Fibroblast of skin of left biceps (primary cell): ENCODE measurements at places on chromosomes 6 and 20.

DNA sequence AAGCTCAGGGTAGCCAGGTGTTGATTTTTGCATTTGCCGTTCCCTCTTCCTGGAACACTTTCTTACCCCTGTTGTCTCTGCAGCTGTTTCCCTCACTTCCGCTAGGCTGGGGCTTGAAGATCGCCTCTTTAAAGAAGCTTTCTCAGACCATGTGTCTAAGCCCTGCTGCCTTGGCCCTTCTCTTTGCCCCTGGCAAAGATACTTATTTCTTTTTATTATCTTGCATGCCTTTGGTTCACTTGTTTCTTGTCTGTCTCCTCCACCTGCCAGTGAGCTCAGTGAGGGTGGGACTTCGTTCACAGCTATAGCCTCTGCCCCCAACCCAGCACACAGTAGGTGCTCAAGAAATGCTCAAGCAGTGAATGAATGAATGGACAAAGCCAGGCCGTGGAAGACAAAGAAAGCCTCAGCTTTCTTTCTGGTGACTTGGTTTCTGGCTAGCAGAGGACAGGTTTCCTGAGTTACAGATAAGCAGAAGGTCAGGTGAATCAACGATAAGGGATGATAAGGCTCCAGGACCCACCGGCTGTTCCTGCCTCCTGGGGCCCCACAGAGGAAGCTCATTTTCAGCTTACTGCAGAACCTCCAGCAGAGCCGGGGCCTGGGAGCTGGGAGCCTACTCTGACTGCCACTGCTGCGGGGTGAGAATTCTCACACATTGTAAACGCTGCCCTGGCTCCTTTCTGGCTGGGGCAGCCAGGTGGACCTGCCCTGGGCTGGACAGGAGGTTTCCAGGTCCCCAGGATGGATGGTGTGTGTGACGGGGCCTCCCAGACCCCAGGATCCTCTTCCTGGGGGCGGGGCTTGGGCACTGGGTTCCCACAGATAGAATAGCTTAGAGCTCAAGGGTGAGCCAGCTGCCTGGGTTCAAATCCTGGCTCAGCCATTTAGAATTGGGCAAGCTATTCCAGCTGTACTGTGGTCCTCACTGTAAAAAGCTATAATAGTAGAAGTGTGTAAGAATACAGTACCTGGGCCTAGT is 29.8 kb downstream of the SNAI1 start:
- no peak for DNase-seq

DNA sequence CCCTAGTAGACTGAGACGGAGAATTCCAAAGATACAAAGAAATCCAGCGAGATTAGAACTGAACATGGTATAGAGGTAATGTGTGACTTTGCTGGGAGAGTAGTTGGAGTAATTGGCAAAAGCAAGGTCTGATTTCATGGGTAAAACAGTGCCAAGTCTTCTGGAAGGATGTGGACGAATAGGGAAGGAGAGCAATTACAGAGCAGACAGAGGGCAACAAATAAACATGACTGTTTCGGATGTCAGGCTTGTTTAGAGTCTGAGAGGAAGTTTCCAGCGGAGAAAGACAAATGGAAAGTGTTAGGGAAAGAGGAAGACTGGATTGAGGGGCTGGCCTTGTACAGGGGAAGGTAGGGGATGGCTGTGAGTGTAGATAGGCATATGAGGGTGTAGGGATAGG is 282.2 kb upstream of the PRND start:
- no peak for DNase-seq

GRCh38 chr20:17189976-17190695 is 36.7 kb upstream of the PCSK2 start:
- no peak for DNase-seq

DNA sequence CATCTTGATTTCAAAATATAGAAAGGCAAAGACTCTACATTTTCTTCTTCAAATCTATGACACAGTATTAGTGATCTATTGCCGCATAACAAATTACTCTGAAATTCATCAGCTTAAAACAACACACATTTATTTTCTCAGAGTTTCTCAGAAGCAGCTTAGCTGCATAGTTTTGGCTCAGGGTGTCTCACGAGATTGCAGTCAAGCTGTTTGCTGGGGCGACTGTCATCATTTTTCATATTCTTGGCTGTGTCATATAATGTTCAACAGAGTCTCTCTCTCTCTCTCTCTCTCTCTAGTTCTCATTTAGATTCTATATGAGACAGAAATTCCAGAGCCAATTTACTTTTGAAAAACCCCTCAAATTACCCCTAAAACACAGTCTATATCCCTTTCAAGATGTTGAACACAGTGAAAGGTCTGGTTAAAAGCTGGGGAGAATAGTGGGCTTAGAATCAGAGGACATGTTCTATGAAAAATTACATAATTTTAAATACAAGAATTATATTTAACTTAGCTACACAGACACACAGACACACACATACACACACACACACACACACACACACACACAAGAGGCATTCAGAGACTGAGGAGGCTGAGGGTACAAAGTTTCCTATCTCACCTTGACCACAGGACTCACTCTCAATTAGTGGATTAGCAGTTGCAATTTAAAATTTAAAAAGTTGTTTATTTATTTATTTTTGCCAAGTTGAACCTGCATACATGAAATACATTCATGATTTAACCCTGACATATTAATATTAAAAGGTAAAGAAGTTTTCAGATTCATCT is 86.7 kb downstream of the MKKS start:
- DNase-seq, result no peak

GRCh38 chr6:1363729-1364572 is 25.4 kb upstream of the FOXF2 start:
- peak; percentile 15 for DNase-seq

DNA sequence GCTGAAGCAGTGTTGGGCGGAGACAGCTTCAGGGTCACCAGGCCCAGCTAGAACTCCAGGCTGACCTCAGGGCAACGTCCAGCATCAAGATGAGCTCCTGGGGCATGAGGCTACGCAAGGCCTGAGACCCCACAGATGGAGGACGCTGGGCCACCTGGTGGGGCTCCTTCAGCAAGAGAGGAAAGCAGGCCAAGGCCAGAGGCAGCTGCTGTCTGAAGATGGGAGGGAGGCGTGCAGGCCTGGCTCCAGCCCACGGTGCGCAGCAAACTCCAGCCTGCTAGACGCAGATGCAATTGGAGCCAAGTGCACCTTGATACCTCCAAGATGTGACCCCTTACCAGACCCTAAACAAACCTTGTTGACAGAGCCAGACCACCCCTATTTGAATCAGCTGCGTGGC is 220.9 kb upstream of the RREB1 start:
- no peak for DNase-seq

GRCh38 chr20:36959242-36959641 is 7.7 kb upstream of the SAMHD1 start:
- DNase-seq, result no peak

DNA sequence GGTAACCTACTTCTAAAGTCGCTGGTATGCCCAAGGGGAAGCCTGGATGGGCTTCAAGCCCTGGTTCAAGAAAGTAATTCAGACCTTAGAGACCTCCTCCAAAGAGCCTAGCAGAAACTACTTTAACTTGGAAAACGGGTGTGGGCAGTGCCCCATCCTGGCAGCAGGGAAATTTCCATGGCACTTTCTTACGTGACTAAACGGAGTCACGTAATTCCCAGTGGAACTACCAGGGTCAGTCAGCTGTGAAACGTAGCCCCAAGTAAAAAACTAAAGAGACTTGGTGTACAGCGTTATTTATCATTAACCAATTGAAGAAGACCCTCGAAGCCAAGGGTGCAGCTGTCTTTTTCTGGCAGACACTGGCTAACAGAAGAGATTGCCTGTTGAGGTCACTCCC is 114.0 kb downstream of the RCAN2 start:
- no peak for DNase-seq

GRCh38 chr6:4904461-4905025 is 99.3 kb downstream of the RPP40 start:
- DNase-seq, result no peak

- DNase-seq, result no peak
Measured at GRCh38 chr6:32188381-32189068, 1.5 kb downstream of the PBX2 start.

DNA sequence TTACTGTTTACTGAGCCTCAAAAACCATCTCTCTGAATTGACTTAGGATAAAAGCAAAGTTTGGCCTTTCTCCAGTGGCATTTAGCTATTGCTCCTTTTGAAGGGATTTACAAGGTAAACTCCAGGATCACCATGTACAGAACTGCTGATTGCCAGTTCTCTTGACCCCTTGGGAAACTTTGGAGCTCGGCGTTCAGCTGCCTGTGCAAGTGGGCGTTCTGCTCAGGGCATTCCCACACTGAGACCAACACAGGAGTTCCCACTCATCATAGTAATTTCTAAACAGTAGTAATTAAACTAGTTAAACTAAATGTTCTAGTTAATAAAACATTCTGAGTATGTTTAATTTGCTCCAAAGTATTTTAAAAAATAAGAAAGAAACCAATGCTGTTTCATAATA is 14.9 kb downstream of the KCNQ5 start:
- DNase-seq, result no peak

- DNase-seq, result no peak
Measured at GRCh38 chr6:93420163-93420795, 920 bp upstream of the EPHA7 start.

- DNase-seq, result peak; percentile 31
Measured at GRCh38 chr20:48069596-48069995, 284.3 kb upstream of the SULF2 start.

GRCh38 chr6:305371-306206 is 13.3 kb downstream of the DUSP22 start:
- no peak for DNase-seq

GRCh38 chr6:1654054-1654453 is 44.3 kb downstream of the FOXC1 start:
- no peak for DNase-seq

DNA sequence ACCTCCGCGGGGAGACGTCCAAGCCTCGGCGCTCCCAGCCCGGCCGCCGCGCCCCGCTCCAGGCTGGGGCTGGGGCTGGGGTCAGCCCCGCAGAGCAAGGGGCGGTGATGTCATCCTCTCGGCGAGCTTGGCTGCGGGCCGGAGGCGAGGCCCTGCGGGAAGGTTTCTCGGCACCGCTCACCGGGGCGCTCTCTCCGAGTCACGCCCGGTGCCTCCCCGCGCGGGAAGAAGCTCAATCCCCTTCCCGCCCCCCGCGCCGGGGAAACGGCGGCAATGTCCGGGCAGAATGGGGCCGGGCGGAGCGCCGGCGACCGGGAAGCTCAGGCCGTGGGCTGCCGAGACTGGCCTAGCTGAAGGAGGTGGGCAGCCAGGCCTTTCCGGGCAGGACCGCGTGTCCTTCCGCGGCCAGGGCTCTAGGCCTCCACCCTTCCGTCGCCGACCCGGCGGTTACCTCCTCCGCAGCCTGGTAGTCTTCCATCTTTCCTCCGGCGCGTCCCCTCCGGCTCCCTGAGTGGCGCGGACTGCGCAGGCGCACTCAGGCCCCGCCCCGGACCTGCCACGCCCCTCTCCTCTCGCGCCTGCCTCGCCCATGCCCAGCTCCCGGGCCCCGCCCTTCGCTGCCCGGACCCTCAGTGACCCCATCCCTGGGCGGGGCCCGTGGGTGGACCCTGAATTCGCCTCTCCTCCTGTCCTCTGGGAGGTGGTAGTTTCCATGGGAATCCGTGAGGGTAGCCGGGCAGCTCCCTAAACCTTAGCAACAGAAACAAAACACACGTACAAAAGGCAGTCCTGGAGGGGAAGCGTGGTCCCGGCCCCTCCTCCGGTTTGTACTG is at the start of gene DYNLT1:
TSS of gene DYNLT1 (minus strand) at position 513 of the 833 bp plus-strand sequence. CDS start at position 478, 35 bp downstream.
- DNase-seq, result peak; percentile 71

DNA sequence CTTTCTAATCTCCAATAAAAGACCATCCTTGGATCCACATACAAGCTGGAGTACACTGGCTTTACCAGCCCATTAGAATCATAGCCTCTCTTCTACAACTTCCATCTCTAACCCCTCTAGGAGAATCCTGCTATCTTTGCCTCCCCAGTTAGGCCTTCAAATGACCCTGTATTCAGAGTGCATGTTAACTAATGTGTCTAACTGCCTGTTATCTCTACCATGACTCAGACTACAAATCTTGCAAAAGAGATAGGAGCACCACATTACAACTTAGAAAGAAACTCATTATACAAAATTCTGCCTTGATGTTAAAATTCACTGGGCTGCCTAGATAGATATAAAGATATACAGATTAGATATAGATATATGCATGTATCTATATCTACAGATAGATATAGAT is 28.2 kb downstream of the GPR63 start:
- DNase-seq, result no peak

GRCh38 chr6:134058622-134059366 is 6.4 kb upstream of the SLC2A12 start:
- no peak for DNase-seq

GRCh38 chr6:42230345-42231321 is 13.0 kb upstream of the MRPS10 start:
- DNase-seq, result no peak

GRCh38 chr6:73639040-73639439 is 14.8 kb downstream of the SLC17A5 start:
- no peak for DNase-seq

GRCh38 chr6:33624856-33625255 is 3.7 kb downstream of the ITPR3 start:
- no peak for DNase-seq

- DNase-seq, result no peak
Measured at GRCh38 chr6:127439718-127440117, 19.5 kb downstream of the KIAA0408 start.

DNA sequence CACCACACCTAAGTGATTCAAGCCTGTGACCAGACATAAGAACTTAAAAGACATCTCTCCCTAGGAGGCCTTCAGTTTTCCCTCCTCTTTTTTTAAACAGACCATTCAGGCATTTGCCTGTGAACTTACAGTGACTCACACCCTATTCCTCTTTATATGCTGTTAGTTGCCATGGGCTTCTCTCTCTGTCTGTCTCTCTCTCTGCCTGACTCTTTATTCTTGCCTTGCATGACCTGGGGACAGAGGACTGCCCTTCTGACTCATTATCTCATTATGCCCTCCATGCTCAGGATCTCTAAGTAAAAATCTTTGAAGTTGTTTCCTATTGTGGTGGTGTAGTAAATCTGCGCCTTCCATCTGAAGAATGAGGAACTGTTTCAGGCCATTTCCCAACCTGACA is 442.2 kb upstream of the MAN1A1 start:
- no peak for DNase-seq

DNA sequence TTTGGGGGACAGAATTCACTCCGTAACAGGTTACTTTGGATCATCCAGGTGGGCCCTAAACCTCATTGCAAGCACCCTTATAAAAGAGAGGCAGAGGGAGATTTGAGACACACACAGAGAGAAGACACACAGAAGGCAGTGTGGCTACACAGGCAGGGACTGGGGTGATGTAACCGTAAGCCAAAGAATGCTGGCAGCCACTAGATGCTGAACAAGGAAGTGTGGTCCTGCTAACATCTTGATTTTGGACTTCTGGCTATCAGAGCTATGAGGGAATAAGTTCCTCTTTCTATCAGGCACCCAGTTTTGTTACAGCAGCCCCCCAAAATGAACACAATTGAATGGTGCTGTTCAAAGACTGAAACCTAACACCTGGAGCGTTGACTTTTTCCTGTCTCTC is 191.3 kb upstream of the MYLIP start:
- DNase-seq, result no peak

DNA sequence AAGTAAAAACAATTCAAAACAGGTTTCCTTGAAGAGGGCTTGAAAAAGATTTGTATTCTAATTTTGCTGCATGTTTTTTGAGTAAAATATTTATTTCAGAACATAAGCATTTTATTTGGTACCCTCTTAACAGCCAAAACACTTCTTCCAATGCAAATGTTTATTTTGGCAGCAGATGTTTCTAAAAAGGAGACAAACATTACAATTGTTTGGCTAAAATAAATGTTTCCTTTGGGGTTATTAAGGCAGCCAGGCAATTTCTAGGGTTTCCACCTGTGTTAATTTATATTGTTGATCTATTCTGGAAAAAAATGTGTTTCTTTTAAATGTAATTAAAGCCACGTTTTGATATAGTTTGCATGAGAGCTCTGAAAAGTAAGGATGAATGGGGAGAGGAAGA is 56.6 kb downstream of the ARID1B start:
- DNase-seq, result no peak
